ENCODE measurements at places on chromosomes 6 and 20.
A peak's percentile ranks its signal among the peaks of the same experiment; 100 is the strongest.

- no peak for DNase-seq
Measured at GRCh38 chr20:61371501-61372136, 119.6 kb downstream of the CDH4 start.

- DNase-seq = no peak
Measured at GRCh38 chr20:51095633-51096521, 73.0 kb upstream of the KCNG1 start.

DNA sequence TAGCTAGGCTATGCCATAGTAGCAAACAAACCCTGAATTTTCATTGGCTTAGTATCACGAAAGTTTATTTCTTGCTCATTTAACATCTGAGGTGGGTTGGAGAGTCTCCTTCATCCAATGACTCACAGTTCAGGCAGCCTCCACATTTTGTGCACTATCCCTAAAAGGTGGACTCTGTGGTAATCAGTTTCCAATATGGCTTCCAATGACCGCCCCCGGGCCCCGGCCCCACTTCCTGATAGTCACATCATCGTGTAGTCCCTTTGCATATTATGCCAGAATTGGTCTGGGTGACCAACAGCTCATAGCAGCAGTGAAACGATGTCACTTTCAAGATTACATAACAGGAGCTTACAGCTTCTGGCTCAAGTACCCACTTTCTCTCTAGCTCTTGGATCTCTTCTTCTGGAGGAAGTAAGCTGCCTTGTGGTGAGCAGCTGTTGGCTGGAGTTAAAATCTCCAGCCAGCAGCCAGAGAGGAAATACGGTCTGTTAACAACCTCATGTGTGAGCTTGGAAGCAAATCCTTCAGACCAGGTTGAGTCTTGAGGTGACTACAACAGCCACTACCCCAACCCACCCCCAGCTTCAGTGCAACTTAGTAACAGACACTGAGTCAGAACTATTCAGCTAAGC is 7.8 kb downstream of the HCRTR2 start:
- DNase-seq = no peak

DNA sequence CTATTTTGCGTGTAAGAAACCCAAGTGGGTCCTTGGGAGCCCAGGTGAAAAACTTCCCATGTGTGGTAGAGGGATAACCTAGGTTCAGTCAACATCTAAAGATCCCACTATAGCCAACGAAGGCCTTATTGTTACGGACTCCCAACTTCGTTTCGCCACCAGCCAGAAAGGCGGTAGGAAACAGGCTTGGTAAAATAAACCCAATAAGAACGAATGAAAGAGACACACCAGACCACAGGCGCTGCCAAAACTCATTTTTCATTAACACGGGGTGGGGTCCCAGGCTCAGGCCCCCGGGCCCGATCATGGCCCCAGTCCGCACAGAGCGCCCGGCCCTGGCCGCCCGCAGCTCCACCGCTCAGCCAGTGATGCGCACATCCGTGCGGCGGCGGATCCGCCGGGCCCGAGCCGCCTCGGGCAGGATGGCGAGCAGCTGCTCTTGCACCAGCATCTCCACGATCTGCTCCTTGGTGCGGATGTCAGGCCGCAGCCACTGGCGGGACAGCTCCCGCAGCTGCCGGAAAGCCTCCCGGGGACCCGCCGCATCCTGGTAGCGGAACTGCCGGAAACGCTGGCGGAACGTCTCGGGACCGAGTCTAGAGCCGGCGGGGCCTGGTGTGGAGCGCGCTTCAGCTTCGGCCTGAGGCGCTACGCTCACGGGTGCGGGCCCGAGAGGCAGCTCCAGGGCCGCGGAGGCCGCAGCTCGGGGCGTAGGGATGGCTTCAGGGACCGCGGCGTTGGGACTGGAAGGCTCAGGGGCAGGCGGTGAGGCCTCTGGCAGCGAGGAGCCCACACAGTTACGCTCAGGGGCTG is 709 bp downstream of the SCAND1 start:
- DNase-seq = peak; percentile 69

- no peak for DNase-seq
Measured at GRCh38 chr6:73062130-73062529, 163.2 kb downstream of the KHDC1L start.

All from activated T-helper 1 cell treated with anti-CD3 and anti-CD28 coated beads, Interleukin-12 subunit alpha, Interleukin-12 subunit beta, Interleukin-2, Interleukin-4 antibody, amounts not matched to agents 30 ng/mL and 10 ng/mL and 1 ng/mL, durations not matched to agents 14 hours and 24 hours and 36 hours (primary cell).